ENCODE measurements at places on chromosomes 5 and 9.

DNA sequence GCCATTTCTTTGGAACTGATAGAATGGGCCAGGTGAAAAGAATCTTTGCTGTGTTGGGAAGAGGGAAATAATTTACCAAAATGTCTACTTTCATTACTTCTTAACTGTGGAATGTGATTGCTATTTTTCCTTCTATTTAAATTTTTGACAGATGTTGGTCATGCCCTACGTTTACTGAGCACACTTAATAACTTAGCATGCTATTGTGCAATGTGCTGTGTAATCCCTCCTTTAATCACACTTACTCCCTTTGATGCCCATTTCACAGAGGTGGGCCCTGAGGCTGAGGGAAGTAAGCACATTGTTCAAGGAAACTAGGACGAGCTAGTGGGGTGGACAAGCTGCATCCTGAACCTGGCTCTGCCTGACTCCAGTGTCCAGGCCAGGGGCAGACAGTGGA is 47.8 kb upstream of the INSYN2B start:
- no peak for DNase-seq

- no peak for DNase-seq
These were observed 108.0 kb downstream of the FBXO38 start for GRCh38 chr5:148491793-148492184.

DNA sequence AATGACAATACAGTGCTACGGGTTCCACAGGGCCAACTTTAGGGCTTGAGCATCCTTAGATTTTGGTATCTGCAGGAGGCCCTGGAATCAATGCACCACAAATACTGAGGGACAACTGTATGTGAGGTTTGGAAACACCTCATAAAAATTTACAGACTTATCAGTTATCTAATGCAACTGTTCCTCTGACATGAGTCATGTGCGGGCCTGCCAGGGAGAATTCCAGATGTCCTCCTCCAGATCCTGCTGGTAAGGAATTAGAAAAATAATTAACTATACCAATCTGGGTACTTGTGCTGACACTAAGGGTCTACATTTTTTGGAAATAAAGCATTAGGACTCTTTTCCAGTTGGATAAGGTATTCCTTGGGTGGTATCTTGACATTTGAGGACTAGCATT is 333.3 kb downstream of the ARRDC3 start:
- DNase-seq, result peak; percentile 16

- no peak for DNase-seq
These were observed 427.1 kb upstream of the CHD1 start for GRCh38 chr5:99355881-99356280.

- no peak for DNase-seq
These were observed 1498.8 kb downstream of the MAT2B start for GRCh38 chr5:165004175-165004574.

Data from RPMI7951 (cell line).